ENCODE measurements at places on chromosomes 7 and 10.
A peak's percentile ranks its signal among the peaks of the same experiment; 100 is the strongest.

GRCh38 chr7:27802999-27803398 lies 63.0 kb downstream of the TAX1BP1 start:
- DNase-seq: no peak

- no peak for DNase-seq
These were observed 41.5 kb downstream of the MINDY4 start for GRCh38 chr7:30812676-30813075.

DNA sequence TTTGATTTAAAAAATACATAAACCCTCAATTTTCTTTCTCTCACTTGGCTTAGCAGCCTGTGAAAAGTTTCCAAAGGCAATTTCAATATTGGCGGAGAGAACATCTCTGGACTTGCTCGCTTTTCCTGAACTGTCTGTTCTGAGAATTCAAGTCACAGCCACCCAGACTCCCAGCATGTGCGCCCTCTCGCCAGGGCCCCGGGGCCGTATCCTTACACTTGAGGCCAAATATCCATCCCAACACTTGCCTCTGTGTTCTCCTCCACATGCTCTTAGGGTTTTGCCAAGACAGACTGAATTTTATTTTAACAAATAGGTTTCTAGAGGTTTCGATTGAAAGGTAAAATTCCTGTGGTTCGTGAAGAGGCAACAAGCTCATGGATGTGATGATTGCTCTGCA lies 111.5 kb upstream of the GPR26 start:
- DNase-seq: no peak

DNA sequence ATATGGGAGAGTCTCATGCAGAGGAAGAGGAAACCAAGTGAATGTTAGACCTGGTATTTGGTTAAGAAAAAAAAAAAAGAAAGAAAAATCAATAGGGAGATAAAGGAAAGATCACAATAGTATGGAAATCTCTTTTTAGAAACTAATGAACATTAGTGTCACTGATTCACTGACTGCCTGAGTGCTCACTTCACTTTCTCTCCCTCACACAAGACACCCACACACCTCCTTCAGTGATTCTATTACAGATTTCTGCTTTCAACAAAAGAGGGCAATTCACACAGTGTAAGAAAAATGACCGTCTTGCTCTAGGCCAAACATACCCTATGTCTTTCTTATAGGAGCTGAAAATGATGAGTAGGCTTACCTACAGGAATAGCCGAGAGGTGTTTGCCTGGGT lies 6.0 kb downstream of the GPR158 start:
- DNase-seq: no peak

DNA sequence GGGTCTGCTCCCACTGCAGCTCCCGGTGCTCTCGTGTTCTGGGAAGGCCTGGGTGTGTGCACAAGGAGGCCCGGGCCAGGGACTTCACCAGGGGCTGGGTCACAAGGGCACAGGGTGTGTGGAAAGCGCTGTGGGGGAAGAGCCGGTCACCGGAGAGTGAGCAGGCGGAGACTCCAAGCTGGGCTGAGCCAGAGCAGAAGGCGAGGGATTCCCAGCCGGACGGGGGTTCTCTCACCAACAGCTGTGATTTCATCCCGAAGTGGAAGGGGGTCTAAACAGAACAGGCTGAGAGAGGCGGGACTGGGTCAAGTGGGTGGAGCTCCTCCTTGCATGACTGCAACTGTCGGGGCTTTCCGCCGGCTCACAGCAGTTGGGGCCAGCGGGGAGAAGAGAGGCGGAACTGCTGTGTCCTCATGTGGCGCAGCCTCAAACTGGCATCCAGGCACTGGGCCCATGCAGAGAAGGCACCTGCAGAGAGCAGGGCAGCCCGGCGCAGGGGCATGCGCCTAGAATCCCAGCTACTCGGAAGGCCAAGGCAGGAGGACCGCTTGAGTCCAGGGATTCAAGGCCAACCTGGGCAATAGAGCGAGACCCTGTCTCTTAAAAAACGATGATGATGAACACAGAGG lies 7.6 kb upstream of the ORAI2 start:
- DNase-seq: peak; percentile 87

- no peak for DNase-seq
These were observed 7.1 kb downstream of the GATA3 start for GRCh38 chr10:8061274-8062211.

DNA sequence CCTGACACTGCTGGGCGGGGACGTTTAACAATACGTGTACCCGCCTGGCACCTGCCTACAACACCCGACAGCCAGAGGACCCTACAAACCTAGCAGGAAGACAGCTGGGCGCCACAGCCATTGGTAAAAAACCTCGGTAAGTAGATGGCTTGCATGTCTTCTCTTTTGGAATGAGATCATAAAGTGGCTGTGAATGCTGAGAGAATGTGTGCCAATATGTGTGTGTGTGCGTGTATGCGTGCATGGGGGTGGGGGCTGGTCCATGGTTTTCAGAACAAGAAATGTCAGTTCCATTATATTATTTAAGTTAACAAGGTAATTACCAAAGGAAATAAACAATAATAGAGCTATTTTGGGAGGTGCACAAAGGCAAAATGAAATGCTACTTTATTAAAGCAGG lies 39.2 kb downstream of the PAPOLB start:
- no peak for DNase-seq

DNA sequence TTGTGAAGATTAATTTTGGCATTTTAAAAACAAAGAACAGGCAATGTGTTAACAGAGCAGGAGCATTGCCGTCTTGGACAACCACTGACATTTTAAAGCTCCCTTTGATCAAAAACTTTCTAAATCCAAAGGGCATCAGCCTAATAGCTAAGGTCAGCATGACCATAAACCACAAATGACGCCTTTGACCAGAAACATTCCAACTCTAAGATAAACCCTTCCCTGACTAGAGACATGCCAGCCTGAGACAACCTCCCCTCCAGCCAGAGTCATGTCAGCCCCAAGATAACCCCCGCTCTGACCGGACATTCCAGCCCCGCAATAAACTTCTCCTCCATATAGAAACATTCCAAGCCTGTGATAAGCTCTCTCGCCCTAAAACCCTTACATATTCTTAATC lies 949.4 kb upstream of the POT1 start:
- no peak for DNase-seq

GRCh38 chr10:118161461-118162246 lies 114.9 kb upstream of the RAB11FIP2 start:
- no peak for DNase-seq

DNA sequence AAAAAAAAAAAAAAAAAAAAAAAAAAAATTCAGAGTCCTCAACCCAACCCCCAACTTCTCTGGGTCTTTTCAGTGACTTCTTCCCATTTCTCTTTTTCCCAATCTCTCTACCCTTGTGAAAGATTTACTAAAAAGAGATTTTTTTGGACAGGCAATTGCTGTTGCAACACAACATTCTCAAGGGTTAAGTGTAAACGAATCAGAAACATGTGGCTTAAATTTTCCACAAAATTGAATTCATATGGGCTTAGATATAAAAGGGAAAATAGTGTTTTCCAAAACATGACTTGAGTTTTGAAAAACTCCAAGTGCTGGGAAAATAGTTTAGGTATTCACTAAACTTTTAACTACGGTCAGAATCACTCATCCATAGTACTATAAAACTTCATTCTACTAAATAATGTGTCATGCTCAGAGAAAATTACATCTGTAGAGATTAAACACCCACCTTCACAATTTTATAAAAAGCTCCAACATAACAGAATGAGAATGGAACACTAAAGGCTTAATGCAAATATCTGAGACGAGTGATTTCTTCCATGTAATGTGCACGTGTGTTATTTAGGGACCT lies 643.1 kb downstream of the PARD3 start:
- DNase-seq: no peak

GRCh38 chr7:24304494-24305095 lies 20.6 kb downstream of the NPY start:
- DNase-seq: no peak

DNA sequence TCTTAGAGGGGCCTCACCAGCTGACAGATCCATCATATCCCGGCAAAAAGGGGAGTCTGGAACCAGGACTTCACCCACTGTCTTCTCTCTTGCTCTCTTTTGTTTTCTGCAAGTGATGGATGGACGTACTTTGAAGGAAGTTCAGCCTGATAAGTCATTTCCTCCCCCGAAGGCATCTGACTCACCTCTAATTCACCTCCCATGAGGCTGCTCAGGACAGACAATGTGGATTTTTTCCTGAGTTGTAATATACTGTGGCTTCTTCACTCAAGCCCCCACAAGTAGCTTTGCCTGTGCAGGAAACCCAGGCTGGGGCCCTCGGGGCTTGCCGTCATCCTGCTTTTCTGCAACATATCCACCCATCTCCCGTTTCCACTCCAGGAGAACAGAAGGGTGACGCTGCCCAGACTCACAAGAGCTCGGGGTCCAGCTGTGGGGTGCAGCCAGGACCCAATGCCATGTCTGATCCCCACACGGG lies 70.4 kb downstream of the ASB13 start:
- DNase-seq: no peak

DNA sequence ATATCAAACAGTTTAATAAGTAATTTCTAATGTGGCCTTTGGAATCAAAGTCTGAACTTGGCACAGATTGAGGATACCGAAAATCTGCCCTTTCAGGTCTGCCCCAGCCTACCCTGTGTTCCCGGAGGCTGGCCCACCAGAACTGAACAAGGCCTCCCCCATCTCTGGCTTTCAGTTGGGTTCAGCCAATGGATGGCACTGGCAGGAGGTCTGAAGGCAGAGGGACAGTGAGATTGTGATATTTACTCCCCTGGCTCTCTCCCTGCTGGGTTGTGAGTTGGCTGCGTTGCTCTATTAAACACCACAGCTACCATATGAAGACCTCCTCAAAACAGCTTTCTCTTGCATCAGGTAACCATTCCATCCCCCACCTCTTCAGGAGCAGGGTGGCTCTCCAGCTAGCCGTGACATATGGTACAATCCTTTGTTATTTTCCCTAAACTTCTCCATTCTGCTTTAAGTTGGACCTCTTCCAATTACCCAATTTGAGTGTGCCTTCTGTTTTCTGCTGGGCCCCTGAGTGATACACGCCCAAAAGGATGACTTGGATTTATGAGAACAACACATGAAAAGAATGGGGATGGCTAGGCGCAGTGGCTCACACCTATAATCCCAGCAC lies 28.1 kb downstream of the DNMBP start:
- no peak for DNase-seq

DNA sequence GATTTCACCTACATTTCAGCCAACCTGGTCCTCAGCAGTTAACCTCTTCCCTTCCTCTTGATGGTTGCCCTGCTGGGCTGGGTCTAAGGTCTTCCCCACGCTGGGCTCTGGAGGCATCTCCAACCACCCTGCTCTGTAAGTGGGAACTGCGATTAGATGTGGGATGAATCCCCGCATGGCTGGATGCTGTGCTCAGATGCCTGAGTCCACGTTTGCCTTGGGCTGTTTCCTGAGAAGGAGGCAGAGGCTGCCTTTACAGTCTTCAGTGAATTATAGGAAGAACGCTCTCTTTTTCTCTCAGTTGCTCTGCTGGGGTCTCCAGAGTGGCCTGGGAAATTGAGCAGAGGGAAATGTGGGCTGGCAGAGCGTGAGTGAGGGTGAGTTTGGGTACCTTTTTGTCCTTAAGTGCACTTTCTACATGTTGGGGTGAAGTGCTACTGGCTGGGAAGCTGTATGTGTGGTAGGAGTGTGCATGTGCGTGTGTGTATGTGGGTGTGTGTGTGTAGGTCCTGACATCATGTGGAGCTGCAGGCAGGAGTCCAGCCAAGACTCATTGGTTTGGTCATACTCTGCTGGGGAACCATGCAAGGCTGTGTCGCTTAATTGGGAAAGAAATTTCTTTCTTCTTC lies 1.5 kb downstream of the GIMAP8 start:
- DNase-seq: no peak

GRCh38 chr7:140358412-140359051 lies 39.8 kb downstream of the SLC37A3 start:
- no peak for DNase-seq

GRCh38 chr10:55168343-55168742 lies 367.3 kb upstream of the PCDH15 start:
- no peak for DNase-seq

DNA sequence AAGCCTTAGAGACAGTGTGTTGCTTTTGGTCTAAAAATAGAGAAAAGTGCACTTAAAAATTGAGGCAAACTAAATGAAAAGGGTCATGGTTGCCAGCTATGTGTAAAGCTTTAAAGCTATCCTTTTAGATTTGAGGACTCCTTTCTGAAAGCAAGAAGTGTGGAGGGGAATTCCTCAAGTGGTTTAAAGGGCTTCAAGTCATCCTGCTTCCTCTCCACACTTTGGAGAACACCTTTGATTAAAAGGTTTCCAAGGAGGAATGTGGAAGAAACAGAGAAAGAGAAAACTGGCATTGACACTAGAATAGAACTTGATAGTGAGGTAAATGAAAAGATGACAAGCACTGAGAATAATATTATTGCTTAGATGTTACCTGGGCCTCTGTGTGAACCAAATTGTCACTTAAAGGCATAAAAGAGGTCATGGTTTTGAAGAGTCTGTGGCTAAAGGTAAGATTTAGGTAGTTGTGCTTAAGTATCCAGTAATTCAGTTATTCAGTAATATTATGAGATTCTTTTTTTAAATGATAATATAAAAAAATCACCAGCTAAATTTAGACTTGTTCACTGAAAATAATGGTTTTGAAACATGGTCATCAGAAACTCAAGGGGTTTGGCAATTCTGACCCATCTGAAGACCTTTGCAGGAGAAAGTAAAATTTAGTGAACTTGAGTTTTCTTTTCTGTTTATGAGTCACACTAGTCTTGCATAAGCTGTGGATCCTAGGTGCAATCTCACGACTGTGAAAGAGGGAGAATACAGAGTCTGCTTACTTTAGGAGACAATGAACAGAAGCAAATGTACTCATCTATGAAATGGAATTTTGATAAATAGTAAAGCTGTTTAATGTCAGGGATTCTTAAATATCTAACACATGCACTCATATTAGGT lies 466.0 kb downstream of the KIF20B start:
- peak; percentile 10 for DNase-seq

DNA sequence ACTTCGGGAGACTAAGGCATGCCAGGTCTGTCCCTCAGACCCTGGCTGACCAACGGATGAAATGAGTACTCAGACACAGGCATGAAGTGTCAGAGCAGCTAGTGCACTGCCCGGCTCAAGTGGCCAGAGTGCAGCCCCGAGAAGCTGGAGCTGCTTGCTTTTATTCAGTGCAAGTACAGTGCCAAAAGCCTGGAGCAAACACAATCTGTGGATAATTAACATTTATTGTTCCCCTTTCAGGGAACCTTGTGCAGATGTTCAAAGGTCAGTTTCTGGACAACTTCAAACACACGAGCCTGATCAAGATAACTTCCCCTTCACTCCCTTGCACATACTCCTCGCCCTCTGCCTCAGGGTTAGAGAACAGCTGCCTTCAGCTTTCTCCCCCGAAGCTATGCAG lies 7.9 kb upstream of the ATE1 start:
- DNase-seq: no peak

DNA sequence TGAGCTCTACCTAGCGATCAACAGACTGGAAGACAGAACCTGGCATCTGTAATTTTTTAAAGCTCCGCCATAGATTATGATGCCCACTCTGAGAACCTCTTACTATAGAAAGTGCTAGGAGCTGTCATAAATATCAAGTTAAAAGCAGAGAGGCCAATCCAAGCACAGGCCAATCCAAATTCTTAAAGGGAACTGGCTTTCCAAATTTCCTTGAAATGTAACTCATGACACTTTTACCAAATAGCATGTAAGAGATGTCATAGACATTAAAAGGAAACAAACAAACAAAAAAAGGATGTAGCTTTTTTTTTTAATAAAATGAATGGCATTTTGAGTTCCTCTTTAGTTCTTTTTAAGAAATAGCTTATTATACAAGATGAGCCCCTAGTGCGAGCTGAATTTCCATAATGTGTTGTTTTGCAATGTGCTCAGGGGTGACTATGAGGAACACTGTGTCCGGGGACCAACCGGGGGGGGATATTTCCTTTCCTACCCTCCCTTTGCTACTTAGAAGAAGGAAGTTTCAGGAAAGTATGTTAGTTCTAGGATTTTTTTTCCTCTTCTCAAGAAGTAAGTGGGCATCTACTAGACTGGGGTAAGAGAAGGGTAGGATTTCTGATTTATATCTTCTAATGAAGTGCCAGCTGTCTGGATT lies 23.7 kb upstream of the MRC1 start:
- DNase-seq: no peak

All from GM10248 (cell line).